ENCODE measurements at places on chromosomes 5 and 9. TPM values are rescaled to one million over a fixed set of nuclear protein-coding genes. Genes with fewer than 3 reads are reported as not detected.

DNA sequence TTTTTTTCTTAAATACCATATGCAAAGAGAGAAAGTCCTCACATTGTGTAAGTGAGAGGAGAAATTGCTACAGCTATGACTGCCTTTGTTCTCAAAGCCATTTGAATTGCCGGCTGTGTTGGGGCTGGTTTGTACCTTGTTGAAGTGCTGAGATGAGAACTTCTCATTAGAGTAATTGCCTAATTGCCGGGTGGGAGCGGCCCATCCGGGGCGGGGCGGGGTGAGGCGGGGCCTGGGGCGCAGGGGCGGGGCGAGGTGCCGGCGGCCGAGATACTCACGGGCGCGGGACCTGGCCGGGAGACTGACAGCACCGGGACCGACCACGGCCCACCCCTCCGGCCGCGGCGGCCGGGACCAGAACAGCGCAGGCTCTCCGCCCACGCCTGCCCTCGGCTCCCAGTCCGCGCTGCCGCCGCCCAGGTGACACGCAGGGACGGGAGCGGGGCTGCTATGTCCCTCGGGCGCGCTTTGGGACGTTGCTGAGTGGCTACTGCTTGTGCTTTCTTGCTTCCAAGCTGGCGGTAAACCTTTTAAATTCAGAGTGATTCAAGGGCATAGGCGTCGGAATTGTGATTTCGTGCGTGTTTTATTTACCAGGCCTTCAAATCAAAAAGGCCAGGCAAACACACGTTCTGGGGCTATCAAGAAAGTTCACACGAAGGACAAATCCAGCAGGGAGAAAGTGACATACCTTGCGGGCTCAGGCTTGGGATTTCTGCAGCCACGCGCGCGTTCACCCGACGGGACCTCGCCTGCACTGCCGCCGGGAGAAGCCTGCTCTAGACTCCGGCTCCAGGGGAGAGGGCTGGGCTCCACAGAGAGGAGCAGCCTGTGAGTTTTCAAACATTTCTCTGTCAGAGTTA is 269.1 kb downstream of the FANCC start:
- DNase-seq = peak; percentile 84

GPR150 gene
- total RNA-seq = 0.24 TPM

TRIM36 gene
- total RNA-seq = 5.4 TPM

DNA sequence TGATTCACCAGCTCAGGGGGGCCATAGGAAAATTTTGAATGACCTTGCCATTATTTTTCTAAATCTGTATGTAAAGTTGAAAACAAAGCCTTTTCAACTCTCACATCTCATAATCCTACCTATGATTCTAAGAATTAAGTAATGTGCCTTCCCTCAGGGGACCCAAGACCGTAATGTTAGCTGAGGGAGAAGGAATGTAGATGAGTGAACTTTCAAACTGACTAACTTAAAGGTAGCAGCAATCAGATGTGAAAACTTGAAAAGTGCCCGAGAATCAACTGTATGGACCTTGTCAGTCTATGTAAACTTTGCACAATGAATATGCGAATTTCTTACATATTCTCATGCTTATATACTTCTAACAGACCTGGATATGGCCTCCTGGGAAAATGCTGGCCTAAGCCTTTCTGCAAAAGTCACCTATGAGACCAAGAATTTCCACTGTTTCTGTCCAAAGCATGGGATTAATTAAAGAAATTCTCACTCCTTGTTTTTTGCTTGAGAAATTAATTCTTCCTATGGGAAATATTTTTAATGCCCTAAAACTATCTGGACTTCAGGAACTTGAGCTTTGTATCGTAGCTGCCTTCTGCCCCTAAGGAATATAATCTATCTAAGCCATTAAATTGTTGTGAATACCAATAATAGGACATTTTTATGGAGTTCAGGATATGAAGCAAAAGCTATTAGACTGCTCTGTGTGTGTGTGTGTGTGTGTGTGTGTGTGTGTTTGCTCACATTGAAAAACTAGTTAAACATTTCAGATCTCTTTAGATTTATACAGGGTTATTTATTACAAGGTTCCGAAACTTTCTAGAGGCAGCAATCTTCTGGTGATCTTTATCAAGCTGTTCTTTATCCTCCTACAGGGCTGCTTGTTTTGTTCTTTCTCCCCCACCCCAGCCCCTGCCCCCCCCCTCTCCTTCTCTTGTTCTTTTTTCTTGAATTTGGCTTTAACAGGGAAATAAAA is 169.1 kb upstream of the CLINT1 start:
- DNase-seq = no peak

- DNase-seq = peak; percentile 90
Measured at GRCh38 chr9:33233626-33234342, 6.2 kb upstream of the SPINK4 start.

TRAF1 gene
- 1.5 TPM for total RNA-seq

TAL2 gene
- not detected for total RNA-seq

- DNase-seq = no peak
Measured at GRCh38 chr5:109225716-109226625, 183.8 kb downstream of the PJA2 start.

GRCh38 chr9:22838266-22838665 is 391.6 kb downstream of the DMRTA1 start:
- no peak for DNase-seq

DNA sequence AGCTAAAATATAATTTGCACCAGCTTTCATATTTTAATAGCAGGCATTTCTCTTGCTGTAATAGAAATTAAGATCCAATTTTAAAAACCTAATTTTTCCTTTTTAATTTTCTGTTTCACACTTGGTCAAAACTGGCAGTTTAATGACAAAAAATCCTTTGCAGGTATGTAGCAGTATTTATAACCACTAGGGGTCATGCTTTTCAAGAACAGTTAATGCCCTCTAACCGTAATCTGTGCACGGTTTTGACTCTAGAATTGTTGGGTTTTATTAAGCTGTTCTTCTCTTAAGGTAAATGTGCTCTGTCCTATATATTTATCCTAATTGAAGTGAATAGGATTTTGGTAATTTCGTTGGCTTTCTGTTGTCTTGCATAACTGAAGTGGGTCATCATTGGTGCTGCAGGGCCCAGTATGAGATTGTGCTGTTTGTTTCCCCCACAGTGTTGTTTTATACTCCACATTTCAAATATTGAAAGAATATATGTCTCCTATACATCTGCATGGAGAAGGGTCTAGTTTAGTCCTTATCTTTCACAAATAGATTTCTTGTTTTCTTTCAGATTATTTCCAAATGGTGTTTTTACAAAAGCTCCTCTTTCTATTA is 107.4 kb downstream of the SCAMP1 start:
- DNase-seq = no peak

UNC5A gene
- total RNA-seq = 19.5 TPM
